ENCODE measurements at places on chromosomes 13 and 19.

- DNase-seq: no peak
Measured at GRCh38 chr19:36528921-36529518, 949 bp upstream of the ZNF260 start.

DNA sequence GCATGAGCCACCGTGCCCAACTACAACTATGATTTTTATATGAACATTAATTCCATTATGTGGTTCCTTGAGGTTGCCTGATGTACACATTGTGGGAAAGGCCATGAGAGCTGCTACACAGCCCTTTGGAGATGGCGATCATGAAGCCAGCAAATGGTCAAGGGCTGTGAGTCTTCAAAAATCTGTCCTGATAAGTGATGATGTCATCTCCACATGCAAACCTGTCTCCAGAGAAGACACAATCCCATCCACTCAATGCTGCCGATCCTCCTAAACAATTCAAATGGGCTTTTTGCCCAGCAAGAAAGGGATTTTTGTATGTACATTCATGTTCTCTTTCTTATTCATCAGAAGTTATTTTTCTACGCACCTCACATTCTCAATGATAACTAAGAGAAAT, 17.6 kb downstream of the SIGLEC7 start:
- no peak for DNase-seq

GRCh38 chr19:39708594-39708993, 4.3 kb downstream of the LGALS14 start:
- no peak for DNase-seq

- DNase-seq: no peak
Measured at GRCh38 chr13:106003651-106004050, 531.8 kb downstream of the EFNB2 start.

DNA sequence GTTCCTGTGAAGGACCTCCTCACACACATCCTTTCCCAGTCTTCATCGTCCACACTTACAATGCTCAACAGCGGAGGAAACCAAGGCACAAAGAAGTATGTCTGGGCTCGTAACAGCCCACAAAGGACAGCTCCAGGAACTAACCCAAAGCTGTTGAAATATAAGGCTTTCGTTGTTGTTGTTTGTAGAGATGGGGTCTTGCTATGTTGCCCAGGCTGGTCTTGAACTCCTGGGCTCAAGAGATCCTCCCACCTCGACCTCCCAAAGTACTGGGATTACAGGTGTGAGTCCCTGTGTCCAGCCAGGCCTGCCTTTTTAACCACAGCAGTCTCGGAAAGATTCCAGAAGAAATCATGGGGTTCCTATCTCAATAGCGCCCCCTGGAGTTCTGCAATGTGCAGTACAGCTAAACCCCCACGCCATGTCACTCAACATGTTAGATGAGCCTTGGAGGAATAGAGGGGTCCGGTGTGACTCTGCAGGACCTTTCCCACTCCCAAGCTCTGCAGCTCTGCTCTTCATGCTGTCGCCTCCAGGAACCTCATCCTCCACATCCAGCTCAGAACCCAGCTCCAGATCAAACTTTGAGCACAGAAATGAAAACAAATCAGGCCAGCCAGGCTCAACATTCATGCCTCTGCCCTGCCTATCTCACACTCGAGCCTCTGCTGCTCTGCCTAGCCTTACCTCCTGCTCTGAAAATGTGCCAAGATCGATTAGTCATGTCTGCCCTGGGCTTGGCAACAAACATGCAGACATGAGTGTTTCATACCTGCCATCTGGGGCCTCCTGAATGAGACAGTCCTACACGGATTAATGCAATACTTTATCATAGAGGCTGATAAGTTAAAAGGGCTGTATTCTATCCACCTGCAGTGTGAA, 7.5 kb downstream of the PLA2G4C start:
- no peak for DNase-seq

DNA sequence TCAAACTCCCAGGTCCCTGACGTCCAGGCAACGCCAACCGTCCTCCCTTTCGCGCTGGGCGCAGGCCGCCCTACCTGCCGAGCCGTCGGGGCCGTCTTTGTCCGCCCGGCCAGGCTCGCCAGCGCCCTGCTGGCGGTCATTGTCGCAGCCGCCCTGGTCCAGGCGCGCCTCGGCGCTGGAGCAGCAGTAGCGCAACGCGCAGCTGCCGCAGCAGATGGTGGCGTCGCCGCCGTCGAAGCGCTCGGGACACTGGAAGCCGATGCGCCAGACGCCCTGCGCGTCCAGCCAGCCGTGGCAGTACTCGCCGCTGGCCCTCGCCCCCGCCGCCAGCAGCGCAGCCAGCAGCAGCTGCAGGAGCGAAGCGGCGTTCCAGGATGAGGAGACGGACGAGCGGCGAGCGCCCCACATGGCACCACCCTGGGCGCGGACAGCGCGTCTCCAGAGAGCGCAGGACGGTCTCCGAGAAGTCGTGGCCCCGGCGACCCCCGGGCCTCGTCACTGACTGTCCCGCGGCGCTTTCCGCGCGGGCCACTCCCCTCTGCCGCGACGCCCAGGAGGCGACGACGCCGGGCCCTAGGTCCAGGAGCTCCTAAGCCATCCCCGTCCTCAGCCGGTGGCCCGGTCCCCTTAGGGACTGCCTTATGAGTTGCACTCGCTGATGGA, 1.1 kb downstream of the SHISA2 start:
- peak; percentile 47 for DNase-seq

DNA sequence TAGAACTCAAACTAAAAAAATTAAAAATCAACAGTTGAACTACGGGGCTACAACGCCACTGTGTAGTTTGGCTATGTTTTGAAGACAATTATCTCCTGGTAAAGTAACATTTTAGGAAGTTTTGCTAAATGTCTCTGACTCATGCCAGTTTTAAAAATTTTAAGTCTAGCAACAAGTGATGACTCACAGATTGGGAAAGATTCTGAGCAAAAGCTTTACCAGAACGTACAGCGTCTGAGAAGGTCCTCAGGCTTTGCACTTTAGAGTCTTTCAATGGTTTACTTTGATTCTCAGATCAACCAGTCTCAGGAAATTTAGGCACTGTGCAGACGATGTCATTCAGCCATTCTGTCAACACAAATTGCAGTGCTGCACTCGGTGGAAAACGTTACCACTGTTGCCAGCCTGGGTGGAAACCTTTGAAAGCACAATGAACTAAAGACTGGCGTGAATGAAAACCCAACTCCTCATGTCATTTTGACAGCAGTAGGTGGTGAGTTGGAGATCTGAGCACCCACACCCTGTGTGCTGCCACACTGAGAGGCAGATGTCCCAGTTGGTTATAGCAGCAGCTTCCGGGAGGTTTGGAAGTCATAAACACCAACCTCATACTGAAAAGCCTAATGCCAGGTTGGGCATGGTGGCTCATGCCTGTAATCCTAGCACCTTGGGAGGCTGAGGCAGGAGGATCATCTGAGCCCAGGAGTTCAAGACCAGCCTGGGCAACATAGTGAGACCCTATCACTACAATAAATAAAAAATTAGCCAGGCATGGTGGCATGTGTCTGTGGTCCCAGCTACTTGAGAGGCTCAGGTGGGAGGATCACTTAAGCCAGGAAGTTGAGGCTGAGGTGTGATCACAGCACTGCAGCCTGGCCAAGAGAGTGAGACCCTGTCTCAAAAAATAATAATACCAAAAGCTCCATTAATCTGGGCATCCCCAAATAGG, 6.3 kb upstream of the WTIP start:
- DNase-seq: peak; percentile 56

DNA sequence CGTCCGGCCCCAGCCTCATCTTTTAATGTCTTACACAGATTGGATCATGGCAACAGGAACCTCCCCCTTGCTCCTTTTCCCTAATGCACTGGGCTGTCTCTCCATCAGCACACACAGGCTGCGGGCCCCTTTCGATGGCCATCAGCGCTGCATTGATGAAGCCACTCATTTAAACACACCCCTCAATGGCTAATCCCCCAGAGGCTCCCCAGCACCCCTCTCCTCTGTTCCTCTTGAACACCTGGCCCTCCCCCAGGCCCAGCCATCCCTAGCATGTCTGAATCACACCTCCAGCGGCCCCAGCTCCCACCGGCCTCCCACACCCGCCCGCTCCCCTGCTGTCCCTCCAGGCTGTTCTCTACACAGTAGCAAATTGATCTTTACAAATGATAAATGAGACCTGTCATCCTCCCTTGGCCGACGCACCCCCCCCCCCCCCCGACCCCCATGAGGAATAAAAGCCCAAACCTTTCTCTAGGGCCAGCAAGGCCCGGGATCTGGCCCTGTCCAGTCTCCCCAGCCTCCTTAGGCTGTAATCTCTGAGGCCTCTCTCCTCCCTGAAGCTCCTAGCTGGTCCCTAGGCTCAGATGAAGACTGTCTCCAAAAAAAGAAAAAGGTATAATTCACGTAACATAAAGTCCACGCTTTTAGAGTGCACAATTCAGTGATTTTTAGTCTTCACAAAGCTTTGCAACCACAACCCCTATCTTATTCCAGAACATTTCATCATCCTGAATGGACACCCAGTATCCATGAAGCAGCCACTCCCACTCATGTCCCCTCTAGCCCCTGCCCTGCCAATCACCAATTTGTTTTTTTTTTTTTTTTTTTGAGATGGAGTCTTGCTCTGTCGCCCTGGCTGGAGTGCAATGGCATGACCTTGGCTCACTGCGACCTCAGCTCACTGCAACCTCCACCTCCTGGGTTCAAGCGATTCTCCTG, 7.4 kb downstream of the RPL28 start:
- DNase-seq: no peak

DNA sequence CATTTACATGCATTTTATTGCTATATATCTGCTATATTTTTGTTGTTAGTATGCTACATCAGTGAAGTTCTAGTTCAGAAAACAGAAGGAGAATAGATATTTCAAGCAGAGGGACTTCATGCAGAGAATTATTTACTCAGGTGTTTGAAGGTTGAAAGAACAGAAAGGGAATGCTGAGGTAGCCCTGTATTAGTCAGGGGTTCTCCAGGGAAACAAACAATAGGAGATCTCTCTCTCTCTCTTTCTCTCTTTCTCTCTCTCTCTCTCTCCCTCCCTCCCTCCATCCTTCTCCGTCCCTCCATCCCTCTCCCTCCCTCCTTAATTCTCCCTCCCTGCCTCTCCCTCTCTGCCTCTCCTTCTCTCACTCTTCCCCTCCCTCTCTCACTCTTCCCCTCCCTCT, 114.3 kb upstream of the TDRD3 start:
- no peak for DNase-seq

DNA sequence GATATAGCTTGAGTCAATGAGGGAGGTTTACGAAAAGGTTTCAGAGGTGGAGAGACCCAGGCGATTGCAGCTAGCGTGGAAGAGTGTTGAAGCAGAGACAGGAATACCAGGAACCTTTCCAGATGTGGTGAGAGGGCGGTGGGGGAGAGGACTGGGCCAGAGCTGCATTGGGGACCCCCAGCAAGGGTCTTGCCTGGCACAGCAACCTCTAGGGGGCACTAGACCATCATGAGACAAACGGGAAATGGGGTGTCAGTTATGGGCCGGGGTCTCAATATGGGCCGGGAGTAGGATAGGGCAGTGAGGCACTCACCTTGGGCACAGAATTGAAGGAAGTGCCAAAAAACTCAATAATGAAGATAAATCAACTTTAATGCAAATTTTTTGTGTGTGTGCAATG, 2.1 kb upstream of the LRP3 start:
- no peak for DNase-seq

GRCh38 chr19:38908911-38909310, 3.1 kb downstream of the CCER2 start:
- no peak for DNase-seq

DNA sequence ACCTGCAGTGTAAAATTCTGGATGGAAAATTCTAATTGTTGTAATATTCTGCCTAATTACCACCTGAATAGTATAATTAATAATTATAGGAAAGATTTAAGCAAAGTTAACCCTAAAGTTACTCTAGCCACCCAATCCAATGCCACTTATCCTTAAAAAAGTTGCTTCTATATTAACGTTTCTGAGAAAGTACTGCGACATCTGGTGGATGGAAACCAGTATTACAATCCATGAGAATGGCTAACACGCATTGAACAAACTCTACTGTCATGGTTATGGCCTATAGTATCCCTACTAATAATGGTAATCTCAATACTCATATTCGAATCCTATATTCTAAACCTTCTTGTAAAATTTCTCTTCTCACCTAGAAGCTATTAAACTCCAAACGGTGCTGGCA, 1551.8 kb downstream of the SLITRK1 start:
- no peak for DNase-seq

GRCh38 chr13:26503826-26504594, 53.5 kb upstream of the WASF3 start:
- no peak for DNase-seq

- no peak for DNase-seq
Measured at GRCh38 chr19:10286803-10287737, at the start of gene ICAM4. Gene ICAM4, plus strand, starts transcription at chr19:10286955. Its CDS starts 58 bp downstream, at chr19:10287013.

GRCh38 chr13:97749174-97749573, 204.3 kb upstream of the IPO5 start:
- no peak for DNase-seq

- no peak for DNase-seq
Measured at GRCh38 chr13:94712812-94713560, 641 bp upstream of the SOX21 start.

DNA sequence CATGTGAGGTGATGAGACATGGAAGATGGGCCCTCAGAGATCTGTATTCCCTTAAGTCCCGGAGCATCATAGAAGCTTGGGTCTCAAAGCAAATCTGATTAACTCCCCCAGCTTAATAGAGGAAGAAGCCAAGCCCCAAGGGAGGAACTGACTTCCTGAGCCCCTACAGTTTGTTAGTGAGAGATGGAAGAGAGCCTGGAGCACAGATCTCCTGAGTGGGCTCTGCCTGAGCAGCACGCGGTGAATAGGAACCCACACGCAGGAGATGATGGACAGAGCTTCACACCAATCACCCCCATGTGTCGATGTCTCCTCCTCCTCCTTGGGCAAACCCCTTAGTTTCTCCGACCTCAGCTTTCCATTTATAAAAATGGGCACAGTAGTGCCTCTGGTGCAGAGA, 50.1 kb upstream of the ATP12A start:
- DNase-seq: no peak

DNA sequence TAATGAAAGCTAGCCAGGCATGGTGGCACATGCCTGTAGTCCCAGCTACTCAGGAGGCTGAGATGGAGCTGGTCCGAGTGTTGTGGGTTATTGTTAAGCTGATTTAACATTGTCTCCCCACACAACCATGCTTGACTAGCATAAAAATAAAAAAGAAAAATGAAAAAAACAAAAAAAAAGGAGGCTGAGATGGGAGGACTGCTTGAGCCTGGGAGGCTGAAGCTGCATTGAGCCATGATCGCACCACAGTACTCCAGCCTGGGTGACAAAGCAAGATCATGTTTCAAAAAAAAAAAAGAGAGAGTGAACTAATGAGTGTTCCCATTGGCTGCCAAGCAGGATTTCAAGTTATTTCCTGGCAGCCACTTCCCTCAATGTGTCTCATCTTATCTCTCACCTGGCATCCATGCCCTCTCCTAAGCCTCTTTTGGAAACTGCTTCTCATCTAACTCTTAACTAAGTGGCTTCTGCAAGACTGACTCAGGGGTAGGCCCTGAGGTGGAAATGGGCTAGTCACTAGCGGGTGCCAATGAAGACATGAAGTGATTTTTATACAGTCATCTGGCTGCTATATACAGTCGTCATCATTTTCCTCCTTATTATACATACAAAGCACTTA, 4.9 kb downstream of the THAP8 start:
- no peak for DNase-seq

GRCh38 chr13:99237981-99238662, 20.1 kb downstream of the GPR18 start:
- no peak for DNase-seq

GRCh38 chr13:34421858-34422475, 520.1 kb upstream of the NBEA start:
- DNase-seq: no peak
